ENCODE measurements at places on chromosomes 13 and 19.

DNA sequence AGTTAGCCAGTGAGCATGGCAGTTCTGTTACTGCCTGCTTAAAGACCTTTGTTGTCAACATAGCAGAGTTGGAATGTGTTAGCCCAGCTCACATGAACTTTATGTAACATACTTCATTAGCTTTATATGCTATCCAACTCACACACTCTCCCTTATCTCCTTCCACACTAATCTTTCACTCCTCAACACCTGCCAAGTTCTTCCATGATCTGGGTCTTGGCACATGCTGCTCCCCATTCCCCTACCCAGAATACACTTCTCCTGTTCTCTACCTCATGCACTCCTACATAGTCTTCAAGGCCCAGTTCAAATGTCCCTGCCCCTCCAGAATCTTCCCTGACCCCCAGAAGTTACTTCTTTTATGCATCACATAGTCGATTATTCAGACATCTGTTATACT, 179.3 kb downstream of the KATNAL1 start:
- no peak overlapping the region for H3K4me3 ChIP-seq
- no peaks in the 10 kb centered on the region for H3K27me3 ChIP-seq
- H3K36me3 ChIP-seq = no peaks in the 10 kb centered on the region
- no peak for DNase-seq

DNA sequence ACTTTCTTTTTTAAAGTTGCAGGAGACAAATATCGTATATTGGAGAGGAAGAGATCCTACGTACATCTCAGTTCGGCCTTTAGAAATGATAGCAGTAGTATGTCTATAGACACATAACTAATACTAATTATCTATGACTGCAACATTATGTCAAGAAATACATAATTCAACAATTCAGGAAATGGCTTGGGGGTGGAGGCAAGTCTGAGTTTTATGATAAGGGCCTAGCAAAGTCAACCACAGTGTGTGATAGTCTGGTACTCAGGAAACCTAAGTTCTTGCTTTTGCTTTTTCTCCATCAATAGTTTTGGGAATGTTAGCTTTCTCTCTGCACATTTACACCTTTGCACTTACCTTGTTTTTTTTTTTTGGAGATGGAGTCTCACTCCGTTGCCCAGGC, 27.5 kb upstream of the OBI1 start:
- DNase-seq = no peak
- H3K27me3 ChIP-seq = peaks cover 2% of the 10 kb centered on the region
- H3K4me3 ChIP-seq = no peak overlapping the region
- H3K4me1 ChIP-seq = no peaks in the 10 kb centered on the region
- no peaks in the 10 kb centered on the region for H3K36me3 ChIP-seq
- H3K27ac ChIP-seq = no peak overlapping the region

GRCh38 chr19:35080613-35081170, 34.9 kb upstream of the FXYD3 start:
- no peaks in the 10 kb centered on the region for H3K36me3 ChIP-seq
- no peak for DNase-seq
- H3K27ac ChIP-seq = no peak overlapping the region

GRCh38 chr19:1230783-1231489, 6.9 kb downstream of the CBARP start:
- peaks cover under 1% of the 10 kb centered on the region for H3K27me3 ChIP-seq
- peaks cover 40% of the 10 kb centered on the region for H3K36me3 ChIP-seq
- H3K4me1 ChIP-seq = peaks cover 26% of the 10 kb centered on the region
- no peak overlapping the region for H3K4me3 ChIP-seq
- DNase-seq = no peak

DNA sequence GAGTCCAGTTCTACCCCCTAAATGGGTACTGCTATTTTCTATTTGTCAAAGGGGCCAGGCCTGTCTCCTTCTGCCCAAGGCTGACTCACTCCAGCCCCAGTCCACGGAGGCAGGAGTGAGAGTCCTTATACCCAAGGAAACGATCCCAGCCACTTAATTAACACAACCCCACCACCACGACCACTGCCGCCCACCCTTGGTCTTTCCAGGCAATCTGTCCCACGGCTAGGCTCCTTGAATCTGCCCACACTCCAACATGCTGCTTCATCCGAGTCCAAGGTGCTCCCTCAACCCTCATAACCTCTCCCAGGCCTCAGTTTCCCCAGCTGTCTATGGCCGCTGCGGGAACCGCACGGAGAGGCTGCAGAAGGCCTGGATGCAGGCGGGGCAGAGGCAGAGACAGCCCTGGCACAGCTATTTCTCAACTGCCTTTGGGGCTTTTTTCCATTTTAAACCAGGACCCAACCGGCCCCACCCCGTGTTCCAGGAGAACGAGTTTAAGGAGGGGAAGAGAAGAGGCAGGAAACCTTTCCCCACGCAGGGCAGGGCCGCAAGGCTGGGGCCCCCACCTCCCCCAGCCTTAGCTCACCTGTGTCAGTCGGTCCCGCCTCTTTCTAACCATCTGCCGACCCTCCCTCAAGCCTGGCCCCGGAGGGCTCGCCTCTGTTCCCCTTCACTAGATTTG, 746 bp downstream of the RAB3D start:
- peaks cover 68% of the 10 kb centered on the region for H3K36me3 ChIP-seq
- H3K4me3 ChIP-seq = peak overlapping the region; percentile 81
- H3K4me1 ChIP-seq = peaks cover 25% of the 10 kb centered on the region
- peak overlapping the region; percentile 66 for H3K27ac ChIP-seq
- no peaks in the 10 kb centered on the region for H3K27me3 ChIP-seq
- peak; percentile 12 for DNase-seq

- H3K4me3 ChIP-seq = peak overlapping the region; percentile 51
- peak; percentile 68 for DNase-seq
- H3K36me3 ChIP-seq = peaks cover 18% of the 10 kb centered on the region
- H3K27ac ChIP-seq = peak overlapping the region; percentile 59
- H3K4me1 ChIP-seq = peaks cover 26% of the 10 kb centered on the region
- no peaks in the 10 kb centered on the region for H3K27me3 ChIP-seq
Measured at GRCh38 chr19:42255766-42256745, 1.1 kb upstream of the ERF start.

DNA sequence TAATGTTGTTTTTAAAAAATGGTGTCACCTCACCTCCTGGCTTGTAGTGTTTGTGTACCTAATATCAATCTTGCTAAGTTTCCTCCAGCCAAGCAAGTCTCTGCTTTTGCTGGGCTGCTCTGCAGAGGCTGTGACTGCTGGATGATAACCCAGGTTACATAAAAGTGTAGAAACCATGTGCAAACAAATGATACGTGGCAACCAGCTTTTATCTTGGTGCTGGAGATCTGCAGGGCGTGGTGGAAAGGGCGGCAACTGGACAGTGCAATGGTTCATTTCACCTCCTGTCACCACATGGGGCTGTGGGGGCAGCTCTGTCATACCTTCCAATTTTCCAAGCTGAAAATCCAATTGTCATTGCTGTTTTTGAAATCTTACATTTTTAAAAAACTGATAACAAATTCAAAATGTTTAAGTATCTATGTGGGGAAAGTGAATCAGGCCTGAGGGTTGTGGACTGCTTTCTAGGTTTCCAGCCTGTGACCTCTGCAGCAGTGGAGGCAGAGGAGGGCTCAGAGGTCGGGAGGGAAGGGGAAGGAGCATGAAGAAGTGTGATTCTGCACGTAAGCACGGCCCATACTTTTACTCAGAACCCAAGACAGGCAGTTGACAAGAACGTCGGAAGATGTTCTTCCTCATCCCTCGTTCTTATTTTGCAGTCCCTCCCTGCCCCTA, 9.7 kb downstream of the GPR42 start:
- no peak overlapping the region for H3K27ac ChIP-seq
- no peaks in the 10 kb centered on the region for H3K4me1 ChIP-seq
- peak; percentile 69 for DNase-seq
- H3K4me3 ChIP-seq = no peak overlapping the region
- H3K36me3 ChIP-seq = no peaks in the 10 kb centered on the region
- H3K27me3 ChIP-seq = no peaks in the 10 kb centered on the region

DNA sequence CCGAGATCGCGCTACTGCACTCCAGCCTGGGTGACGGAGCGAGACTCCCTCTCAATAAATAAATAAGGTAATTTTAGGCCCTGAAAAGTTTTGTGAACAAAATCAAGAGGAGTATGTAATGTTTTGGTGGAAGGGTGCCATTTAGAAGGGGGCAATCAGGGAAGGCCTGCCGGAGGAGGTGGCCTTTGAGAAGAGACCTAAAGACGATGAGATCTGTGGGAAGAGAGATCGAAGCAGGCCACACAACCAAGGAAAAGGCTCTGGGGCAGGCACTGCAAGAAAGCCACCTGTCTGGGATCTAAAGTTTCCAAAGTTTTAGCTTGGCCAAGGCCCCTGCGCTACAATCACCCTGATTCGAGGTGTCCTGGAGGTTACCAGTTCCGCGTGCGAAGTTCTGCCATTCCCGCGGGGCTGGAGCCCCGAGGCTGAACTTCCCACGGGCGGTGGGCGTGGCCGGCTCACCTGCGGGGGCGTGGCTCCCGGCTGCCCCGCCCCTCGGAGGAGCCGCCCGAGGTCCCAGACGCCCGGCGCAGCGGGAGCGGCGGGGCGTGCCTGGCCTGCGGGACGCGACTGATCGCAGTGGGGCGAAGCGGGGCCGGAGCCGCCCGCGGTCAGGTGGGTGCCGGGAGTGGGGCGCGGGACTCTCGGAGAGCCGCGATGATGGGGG, at the start of gene KLC3:
Gene KLC3, plus strand, starts transcription at position 519 of the 667 bp plus-strand sequence. CDS start 4,792 bp downstream, outside the sequence.
- H3K36me3 ChIP-seq = no peaks in the 10 kb centered on the region
- peaks cover 2% of the 10 kb centered on the region for H3K27me3 ChIP-seq
- no peaks in the 10 kb centered on the region for H3K4me1 ChIP-seq
- H3K4me3 ChIP-seq = no peak within 1 kb of the TSS
- DNase-seq = peak; percentile 68
- H3K27ac ChIP-seq = no peak within 1 kb of the TSS

DNA sequence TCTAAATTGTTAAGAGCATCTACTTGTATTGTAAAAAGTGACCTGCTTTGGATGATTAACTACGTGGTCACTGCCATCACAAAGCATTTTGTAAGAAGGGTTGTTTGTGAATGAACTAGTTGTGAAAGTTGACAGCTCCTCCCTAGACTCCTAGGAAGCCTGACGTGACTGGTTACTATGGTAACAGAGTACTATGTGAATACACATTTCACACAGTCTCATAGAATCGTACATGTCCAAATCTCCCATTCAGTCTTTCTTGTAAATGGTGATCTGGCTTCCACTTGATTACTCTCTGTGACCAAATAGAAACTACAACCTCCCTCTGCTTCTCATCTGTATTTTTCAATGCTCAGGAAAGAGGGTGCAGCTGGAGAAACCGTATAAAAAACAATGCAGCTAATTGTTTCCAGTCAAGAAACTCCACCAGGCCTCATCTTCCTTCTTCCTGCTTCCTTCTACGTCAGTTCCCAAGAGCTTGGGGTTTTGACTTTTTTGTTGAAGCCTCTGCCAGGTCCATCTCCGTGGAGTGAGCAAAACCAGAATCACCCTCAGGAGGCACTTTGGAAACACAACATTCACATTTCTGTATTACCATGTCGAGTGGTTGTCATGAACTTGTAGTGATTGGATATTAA, 83.4 kb downstream of the GPC6 start:
- DNase-seq = peak; percentile 31
- H3K4me1 ChIP-seq = no peaks in the 10 kb centered on the region
- no peaks in the 10 kb centered on the region for H3K27me3 ChIP-seq
- no peak overlapping the region for H3K27ac ChIP-seq

All from small intestine (tissue), 16 donors.